ENCODE measurements at places on chromosomes 16 and 17.

DNA sequence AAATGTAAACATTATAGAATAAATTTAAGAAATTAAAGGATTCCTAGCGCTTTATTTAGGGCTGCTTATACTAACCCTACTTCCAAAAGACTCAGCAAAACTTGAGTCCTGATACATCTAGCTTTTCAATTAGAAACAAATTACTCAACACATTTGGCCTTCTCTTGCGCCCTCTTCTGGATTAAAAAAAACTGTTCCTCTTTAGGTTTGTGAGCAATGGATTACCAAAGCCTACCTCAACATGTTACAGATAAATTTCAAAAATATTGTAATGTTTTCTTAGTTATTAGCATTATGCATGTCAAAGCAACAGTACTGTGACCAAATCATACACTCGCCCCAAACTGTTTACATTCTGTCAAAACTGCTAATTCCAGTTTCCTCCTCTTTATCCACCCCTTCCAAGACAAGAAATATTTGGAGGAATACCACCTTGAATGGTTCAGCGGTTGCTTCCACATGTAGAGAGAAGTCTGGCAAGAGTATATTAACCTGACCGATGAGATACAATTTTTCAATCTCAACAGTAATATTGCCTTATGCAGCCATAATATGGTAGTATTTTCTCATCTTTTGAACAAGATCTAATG lies 2.7 kb downstream of the NUFIP2 start:
- no peak for DNase-seq

GRCh38 chr16:76565542-76565941 lies 288.3 kb downstream of the CNTNAP4 start:
- no peak for DNase-seq

GRCh38 chr16:83365166-83365565 lies 442.6 kb upstream of the HSBP1 start:
- DNase-seq: no peak

GRCh38 chr16:66036184-66036583 lies 330.3 kb upstream of the CDH5 start:
- no peak for DNase-seq

Measured in stimulated activated CD4-positive, alpha-beta T cell treated with anti-CD3 and anti-CD28 coated beads, Interleukin-1b, Interleukin-23, amount 100 ng/mL, for 24 hours (primary cell).